Umbilical cord (tissue), 2 donors: ENCODE measurements at places on chromosomes 16 and 17. TPM values are rescaled to one million over a fixed set of nuclear protein-coding genes. Genes with fewer than 3 reads are reported as not detected.

Gene ITGB4
- 28.4 TPM for total RNA-seq

Gene ABCA6
- total RNA-seq = 17.1 TPM

Gene ZSCAN10
- not detected for total RNA-seq

Gene TMEM95
- total RNA-seq = not detected

Gene PYY
- not detected for total RNA-seq

Gene SLFN12
- 31.8 TPM for total RNA-seq

Gene NLE1
- total RNA-seq = 17.6 TPM

Gene PRPF8
- 87.6 TPM for total RNA-seq

Gene TBC1D3B
- total RNA-seq = 2.9 TPM

Gene FDXR
- total RNA-seq = 1.7 TPM

Gene CDC6
- 5.8 TPM for total RNA-seq

Gene PTX4
- total RNA-seq = not detected

Gene BAIAP3
- total RNA-seq = 0.24 TPM

Gene GJD3
- total RNA-seq = not detected

Gene BRIP1
- 10.6 TPM for total RNA-seq

Gene CCL1
- not detected for total RNA-seq

Gene GP1BA
- total RNA-seq = 0.72 TPM

Gene TUBG2
- total RNA-seq = 21.4 TPM

Gene RPRML
- not detected for total RNA-seq

Gene RHBDL1
- 1.9 TPM for total RNA-seq

Gene COX6A2
- not detected for total RNA-seq

Gene LGALS9C
- 0.48 TPM for total RNA-seq

Gene DOC2A
- total RNA-seq = 0.48 TPM

Gene TMEM204
- 6.7 TPM for total RNA-seq

Gene NPIPB9
- total RNA-seq = 6.0 TPM

Gene SOX8
- 5.8 TPM for total RNA-seq

Gene C17orf67
- total RNA-seq = 0.48 TPM

Gene GCGR
- 2.9 TPM for total RNA-seq

Gene MYH13
- total RNA-seq = not detected

Gene PRCD
- 1.9 TPM for total RNA-seq

Gene OR1A2
- 2.6 TPM for total RNA-seq

Gene MYO1C
- 90.5 TPM for total RNA-seq

Gene ZNF764
- 4.1 TPM for total RNA-seq

Gene CCL22
- 1.4 TPM for total RNA-seq

Gene SLC46A1
- 7.7 TPM for total RNA-seq
